ENCODE measurements at places on chromosomes 5 and 9.

DNA sequence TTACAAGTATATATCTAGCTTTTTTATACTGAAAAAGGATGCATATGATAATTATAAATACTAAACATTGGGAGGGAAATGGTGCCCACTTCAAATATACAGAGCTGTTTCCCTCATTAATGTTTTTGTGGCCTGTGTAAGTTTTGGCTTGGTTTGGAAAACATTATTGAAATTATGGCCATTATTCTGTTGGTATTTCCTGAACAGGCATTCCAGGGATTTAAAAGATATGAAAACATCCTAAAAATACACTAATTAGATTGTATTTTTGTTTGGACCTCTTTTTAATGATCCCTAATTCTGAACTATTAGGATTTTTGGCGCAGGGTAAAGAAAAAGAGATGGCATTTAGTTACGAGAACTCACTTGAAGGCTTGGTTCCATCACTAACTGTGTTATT lies 50.9 kb downstream of the CLINT1 start:
- no peak for DNase-seq

- DNase-seq = no peak
These were observed 19.2 kb downstream of the OR2S2 start for GRCh38 chr9:35938474-35939356.

DNA sequence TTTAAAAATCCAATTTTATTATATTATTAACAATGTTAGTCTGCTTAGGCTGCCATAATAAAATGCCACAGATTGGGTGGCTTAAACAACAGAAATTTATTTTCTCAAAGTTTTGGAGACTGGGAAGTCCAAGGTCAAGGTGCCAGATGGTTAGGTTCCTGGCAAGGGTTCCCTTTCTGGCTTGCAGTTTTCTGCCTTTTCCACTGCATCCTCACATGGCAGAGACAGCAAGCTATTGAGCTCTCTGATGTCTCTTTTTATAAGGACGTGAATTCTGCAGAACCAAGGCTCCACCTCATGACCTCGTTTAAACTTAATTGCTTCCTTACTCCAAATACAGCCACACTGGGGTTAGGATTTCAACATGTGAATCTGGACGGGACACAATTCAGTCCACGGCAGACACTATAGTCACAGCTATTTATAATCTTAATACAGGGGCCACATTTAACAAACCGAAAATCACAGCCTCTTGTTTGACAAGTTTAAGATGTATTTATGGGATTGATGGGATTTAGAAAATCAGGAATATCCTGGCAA lies 174.9 kb upstream of the PUM3 start:
- no peak for DNase-seq

DNA sequence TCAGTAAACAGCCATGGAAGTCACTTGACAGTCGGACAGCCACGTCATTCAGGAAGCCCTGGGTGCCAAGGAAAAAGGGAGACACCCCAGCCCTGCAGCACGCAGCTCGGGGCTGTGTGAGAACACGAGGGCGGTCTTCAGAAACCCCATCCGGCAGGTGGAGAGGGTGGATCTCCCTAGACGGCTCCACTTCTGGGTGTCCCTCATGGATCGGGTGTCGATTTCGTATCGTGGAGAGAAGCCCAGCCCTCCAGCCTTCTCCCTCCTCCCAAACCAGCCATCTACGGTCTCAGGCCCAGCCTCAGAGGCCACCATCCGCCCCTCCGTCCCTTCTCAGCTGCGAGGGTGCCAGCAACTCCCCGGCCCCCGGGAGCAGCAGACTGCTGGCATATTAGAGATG lies 65.5 kb upstream of the BARHL1 start:
- no peak for DNase-seq

DNA sequence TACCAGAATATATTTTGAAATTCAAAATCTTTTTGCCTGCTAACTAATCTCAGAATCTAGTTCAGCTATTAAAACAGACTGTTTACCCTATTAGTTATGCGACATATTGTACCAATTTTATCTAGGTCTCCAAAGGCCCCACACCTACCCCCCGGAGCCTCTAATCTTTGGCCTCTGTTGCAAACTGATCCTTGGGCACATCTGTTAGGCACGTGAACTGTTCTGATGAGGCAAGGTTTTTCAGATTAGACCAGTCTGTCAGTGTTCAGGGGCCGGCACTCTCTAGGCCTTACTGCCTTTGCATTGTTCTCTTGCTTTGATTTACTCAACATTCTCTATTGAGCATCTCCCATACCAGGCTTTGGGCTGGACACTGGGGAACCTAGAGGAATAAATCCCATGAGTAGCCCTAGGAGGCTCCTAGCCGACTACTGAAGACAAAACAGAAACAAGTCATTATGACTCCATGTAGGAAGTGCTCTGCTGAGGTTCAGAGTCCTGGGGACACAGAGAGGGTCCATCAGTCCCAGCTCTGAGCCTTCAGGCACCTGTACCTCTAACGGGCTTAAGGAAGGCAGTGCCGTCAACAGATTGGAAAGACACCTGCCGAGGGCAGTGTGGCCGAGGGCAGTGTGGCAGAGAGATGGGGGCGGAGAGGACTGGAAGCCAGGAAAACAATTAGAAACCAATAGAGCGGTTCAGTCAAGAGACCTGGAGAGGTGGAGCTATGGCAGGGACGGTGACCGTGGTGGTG lies 245.1 kb downstream of the AOPEP start:
- DNase-seq = no peak

GRCh38 chr9:68851657-68852056 lies 146.6 kb downstream of the PIP5K1B start:
- DNase-seq = no peak

DNA sequence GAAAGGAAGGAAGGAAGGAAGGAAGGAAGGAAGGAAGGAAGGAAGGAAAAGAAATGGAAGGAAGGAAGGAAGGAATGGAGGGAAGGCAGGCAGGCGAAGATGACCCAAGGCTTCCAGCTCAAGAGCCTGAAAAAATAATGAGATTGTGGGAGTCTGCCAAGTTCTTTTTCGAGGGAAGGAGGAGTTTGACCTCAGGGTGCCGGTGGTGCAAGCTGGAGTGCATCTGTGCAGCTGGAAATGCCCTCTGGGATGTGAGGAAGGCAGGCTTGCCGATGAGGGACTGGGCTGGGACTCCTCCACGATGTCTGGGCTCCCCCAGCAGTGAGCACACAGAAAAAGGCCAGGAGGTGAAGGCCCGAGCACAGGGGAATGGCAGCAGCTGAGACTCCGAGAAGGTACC lies 154.9 kb upstream of the DAPK1 start:
- DNase-seq = no peak

DNA sequence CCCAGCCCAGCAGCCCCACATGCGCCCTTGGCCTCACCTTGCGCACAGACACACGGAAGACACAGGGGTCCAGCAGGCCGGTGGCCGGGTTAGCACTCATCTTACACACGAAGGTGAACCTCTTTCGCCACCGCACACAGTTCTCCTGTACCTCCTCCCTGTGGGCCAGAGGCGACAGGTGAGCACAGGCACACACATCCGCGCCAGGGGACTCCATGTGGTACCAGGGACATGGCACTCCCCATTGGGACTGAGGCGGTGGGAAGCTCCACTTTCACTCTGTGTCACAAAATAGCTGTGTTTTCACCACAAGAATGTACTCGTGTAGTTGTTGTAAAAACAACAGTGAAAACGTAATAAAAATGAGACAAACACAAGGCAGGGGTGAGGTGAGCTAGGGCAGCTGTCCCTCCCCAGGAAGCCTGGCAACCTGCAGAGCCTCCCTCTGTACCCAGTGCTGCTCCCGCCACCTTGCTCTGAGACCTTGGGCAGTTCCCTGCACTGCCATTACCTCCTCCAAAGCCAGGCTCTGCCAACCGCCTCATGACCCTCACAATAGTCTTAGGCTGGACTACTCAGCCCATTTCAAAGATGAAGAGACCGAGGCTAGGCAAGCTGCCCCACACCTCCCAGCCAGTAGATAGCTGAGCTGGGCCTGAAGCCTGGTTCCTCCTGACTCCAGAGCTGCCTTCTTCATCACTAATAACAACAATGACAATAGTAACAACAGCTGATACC lies 16.3 kb upstream of the DPM2 start:
- DNase-seq = no peak

- no peak for DNase-seq
These were observed 118.2 kb downstream of the KLHL3 start for GRCh38 chr5:137617528-137618205.

- no peak for DNase-seq
These were observed 5.0 kb upstream of the NIPAL4 start for GRCh38 chr5:157455057-157455456.

- DNase-seq = no peak
These were observed 163.4 kb downstream of the TLE4 start for GRCh38 chr9:79735023-79735779.

DNA sequence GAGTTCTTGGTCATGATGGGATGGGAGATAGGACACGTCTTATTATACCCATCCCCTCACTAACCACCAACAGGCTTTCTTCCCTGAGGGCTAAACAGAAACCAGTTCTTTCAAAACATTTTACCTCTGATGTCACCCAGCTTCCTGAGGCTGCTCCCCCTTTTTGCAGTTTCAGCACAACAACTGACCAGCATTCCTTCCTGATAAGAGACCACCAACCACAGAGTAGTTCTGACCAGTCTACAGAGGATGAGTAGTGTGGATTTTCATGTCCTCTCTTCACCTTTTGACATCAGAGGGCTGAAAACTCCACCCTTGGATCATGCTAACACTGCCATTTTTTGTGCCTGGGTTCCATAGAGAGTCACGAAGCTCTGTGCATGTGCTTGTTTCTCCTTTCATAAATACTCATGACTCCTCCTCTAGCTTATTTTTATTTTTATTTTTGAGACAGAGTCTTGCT lies 82.6 kb downstream of the OSTF1 start:
- DNase-seq = no peak

- DNase-seq = no peak
These were observed 48.7 kb downstream of the NSUN2 start for GRCh38 chr5:6584101-6584645.

- no peak for DNase-seq
These were observed 2.8 kb upstream of the CTNNAL1 start for GRCh38 chr9:109016132-109016531.

DNA sequence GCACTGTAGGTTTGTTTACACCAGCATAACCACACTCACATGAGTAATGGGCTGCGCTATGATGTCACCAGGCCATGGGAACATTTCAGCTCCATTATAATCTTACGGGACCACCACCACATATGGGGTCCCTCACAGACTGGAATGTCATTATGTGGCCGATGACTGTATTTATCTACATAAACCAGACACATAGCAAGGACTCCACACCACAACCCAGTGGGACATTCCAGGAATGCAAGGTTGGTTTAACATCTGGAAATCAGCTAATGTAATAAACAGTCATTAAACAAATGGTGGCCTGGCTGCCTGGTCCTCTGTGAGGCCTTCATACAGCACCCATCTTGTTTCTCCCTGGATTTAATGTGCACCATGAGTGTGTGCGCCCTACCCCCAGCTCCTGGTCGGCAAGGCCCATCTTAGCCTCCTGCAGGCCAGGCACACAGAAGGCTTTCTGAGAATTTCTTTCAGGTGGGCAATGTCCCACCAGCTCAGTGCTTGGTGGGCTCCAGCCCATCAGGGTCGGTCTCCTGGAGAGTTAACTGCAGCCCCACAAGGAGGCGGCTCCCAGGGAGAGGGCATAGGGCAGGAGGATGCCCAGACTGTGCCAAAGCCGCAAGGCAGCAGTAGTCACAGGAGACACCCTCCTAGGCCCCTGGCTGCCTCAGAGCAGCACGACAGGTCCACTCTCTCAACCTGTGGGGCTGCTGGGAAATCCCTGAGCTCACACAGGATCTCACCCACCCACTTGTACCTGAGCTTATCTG lies 35.9 kb upstream of the SARDH start:
- no peak for DNase-seq
